ENCODE measurements at places on chromosomes 5 and 9.

GRCh38 chr9:110255463-110256379 lies 586 bp downstream of the TXN start:
- DNase-seq = no peak

DNA sequence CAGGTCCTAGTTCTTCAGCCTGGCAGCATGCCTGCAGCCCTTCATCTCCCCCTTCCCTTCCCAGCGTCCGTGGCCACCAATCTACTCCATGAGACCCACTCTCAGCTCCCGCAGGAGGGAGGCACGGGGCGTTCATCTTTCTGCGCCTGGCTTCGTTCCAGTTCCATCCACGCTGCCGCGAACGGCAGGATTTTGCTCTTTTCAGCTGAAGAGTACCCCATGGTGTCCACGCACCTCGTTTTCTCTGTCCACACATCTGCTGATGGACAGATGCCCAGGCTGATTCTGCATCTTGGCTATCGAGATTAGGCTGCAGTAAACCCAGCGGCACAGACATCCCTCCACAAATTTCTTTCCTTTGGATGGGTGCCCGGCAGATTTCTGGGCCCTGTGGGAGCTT lies 30.5 kb upstream of the NKD2 start:
- DNase-seq = no peak

GRCh38 chr5:168568738-168569137 lies 10.4 kb downstream of the PANK3 start:
- DNase-seq = no peak

DNA sequence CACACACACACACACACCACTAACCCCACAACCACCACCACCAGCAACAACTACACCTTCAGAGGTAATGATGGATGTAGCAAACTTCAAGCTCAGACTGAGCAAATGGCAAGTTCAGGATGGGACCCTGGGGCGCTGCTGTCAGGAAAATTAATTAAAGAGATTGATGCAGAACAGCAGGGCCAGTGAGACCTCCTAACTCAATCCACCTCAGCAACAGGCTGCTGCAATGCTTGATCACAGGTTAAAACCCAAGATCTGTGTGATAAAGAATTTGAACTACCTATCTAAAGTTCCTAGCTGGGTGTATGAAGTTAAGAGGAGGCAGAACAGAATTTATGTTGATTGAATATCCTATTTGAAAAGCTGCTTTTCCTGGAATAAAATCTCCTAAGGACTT lies 140.3 kb upstream of the FER start:
- DNase-seq = no peak

- no peak for DNase-seq
Observed at GRCh38 chr5:158640593-158640980, 459.1 kb downstream of the EBF1 start.

DNA sequence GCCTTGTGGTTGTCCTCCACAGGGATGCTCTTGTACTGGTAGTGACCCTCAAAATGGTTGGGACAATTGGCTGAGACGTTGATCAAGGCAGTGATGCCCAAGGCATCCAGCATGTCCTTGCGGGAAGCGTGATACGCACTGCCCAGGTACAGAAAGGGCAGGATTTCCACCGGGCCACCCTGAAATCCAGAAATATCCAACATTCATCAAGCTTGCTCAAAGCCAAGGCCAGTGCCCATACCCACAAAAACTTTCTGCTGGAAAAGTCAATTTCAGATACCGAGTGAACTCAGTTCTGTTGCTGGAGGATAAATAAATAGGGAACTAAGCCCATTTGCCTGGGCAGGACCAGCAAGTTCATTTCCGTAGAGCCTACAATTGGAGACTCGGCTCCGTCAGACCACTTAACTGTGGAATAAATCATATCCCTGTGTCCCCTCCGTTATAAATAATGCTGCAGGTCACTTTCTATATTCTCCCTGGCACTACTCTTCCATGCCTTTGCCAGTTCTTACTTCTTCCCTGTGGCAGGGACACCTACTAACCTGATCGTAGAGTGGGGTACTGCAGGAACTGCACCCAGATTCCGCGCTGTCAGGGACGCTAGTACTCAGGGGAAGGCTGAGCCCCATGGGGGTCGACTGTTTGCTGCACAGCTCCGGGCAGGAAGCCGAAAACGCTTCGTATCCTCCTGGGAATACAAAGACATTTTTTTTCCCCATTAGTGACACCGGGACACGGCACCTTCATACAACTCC lies 1.2 kb downstream of the DUSP1 start:
- no peak for DNase-seq

DNA sequence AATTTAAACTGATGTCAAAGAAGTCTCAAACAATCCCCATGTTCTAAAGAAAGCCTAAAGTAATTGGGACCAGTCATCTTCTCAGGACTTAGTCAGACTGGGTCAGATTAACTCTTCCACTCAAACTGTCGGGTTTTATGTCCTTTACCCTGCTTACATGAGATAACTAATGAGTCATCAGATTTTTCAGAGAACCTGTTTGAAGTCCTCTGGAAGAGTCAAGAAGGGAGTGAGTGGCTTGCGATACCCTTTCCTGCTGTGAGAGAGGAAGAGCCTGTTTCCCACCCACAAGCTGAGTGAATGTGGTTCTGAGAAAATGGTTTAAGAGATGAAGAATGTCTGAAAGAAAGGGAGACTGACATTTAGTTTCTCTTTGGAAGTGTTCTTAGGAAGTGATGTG lies 1866.7 kb upstream of the C9orf72 start:
- no peak for DNase-seq

DNA sequence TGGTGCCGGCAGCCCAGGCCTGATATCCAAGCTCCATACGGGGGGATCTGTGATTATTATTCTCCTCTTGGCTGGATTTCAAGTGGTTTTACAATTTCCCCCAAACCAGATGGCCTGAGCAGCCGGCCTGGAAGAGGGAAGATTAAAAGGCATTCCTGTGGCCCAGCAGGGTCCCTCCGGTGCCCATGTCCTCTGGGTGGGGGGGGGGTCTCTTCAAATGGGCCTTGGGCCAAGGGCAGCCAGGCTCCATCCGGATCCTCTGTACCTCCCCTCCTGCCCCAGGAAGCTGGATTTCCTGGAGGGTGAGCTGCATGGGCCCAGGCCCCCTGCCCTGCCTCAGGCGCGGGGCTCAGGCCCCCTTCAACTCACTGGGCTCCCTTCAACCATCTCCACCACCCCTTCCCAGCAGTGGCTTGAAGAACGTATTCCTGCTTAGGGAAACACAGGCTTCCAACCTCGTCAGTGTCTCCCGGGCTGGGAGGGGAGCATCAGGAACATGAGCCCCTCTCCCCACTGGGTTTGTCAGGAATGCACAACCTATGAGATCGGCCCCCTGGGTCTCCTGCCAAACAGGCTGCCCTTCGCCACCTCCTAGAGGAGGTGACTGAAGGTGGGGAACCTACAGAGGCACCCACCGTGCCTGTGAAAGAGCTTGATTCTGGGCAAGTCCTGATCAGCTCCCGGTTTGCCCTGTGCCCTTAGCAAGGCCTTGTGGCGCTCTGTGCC lies 62.9 kb upstream of the ORM1 start:
- DNase-seq = no peak

DNA sequence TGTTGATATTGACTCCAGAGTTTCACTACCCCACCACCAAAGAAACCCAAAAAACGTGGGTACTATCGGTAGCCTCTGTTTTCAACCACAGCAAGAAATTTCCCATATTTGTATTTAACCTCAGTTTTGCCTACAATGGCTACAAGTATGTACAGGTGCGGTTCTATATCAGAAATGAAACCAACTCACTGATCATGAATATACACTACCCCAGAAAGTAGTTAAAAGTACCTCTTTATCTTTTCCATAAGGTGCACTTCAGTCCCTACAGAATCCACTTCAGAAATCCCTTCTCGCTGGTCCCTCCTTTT lies 140.6 kb upstream of the SLC12A2 start:
- no peak for DNase-seq

DNA sequence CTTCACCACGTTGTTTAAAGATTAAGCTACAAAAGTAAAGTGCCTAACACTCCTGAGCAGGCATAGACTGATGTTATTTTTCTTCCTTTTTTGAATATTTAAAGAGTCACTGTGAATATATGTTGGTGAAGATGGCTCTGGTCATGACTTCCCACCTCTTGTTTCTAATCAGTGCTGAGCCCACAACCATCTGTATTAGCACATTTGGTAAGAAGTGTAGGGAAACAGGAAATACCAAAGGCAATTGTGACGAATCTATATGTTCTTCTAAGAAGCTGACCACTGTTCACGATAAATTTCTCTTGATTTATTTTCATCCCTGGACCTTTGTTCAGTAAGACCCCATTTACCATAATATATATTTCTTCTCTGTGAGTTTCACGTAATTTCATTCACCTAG lies 108.3 kb upstream of the PCA3 start:
- DNase-seq = no peak

GRCh38 chr5:851553-851952 lies 767 bp upstream of the ZDHHC11 start:
- no peak for DNase-seq

DNA sequence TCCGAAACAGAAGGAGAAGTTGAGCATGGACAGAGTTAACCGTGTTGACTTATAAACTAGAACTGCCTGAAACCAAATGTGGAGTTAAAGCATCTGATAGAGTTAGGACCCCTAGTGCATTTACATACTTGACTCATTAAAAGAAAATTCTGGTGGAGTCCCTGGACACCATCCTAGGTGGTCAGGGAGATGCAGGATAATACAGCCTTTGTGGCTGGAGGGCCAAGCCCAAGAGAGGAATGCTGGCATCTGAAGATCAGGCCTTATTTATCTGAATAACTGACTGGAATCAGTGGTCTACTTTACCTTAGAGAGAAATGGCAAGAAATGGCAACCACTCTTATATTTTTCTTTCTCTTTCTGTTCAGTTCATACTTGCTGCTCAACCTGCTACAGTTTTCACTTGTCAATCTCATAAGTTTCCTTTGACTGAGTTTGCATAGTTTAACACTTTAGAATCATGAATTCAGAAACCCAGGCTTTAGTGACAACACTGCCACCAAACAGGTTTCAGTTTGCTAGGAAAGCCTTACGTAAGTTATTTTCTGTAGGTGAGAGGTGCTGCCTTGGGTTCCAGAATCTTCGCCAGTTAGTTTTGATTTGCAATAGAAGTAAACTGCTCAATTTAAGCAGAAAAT lies 10.2 kb downstream of the CMYA5 start:
- DNase-seq = no peak

GRCh38 chr5:143561219-143561618 lies 157.7 kb upstream of the NR3C1 start:
- DNase-seq = no peak

DNA sequence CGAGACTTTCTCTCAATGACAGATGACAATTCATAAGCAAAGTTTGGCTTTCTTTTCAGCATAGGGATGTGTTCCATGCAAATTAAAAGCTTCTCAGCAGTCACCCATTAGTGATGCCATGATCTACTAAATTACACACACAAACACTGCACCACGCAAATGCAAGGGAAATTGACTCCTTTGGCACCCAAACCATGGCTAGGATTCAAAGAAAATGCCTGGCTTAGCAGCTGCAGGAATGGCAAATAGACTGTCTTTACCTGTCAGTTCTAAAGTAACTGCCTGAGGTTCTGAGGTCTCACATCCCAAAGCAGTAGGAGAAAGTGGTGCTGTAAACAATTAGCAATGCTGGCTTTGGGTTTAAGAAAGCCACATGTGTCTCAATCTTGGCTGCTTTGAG lies 108.6 kb upstream of the ATP10B start:
- DNase-seq = no peak

DNA sequence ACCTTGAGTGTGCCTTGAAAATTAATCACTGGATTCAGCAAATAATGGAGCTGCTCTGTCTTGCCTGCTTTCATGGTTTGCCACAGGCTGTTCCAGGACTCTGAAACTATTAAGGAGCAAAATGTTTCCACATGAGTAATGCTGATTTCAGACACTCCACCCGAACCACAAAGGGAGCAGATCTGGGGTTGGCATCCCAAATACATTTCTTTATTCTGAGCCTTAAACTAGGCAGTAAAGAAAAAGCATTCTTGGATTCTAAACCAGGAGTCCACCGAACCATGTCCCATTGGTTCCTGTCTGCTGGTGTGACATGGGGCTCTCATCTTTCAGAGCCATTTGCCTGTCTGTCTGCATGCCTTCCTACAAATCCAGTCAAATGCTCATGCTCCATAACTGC lies 10.1 kb upstream of the C1QTNF3 start:
- DNase-seq = no peak

DNA sequence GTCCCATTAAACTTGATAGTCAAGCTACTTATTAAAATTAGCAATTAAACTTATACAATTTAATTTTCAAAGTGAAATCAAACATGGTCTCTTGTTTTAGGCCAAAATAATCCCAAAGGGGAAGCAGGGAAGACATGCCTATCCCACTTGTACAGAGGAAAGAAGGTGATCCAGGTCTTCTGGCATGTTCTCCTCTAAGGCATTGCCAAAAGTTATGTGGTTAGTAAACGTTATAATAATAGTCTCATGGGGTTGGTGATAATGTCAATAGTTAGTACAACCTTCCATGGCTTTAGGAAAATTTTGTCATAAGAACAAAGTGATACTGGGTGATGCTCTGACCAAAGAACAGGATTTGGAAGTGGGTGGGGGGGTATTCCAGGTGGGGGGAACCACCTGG lies 52.8 kb downstream of the ROR2 start:
- DNase-seq = no peak

- no peak for DNase-seq
Observed at GRCh38 chr5:147963948-147964693, 57.8 kb upstream of the C5orf46 start.

GRCh38 chr9:100309992-100310391 lies 42.8 kb downstream of the TEX10 start:
- no peak for DNase-seq

DNA sequence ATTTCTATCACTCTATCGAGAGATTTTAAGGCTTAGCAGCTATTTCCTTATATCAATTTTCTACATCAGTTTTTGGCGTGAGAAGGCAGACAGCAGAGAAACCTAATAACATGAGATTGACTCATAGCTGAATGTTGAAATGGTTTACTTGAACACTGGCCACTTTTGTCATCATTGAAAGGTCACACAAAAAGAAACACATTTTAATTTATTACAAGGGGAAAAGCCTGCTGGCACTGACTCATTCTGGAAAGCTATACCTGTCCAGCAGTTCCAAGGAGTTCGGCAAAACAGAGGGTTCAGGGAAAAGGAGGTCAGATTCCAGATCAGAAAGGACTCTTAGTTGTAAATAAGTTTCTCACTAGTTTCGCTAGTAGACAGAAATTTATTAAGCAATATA lies 566.4 kb downstream of the DNAH5 start:
- DNase-seq = no peak

- no peak for DNase-seq
Observed at GRCh38 chr5:168296682-168297081, 5.2 kb downstream of the WWC1 start.

DNA sequence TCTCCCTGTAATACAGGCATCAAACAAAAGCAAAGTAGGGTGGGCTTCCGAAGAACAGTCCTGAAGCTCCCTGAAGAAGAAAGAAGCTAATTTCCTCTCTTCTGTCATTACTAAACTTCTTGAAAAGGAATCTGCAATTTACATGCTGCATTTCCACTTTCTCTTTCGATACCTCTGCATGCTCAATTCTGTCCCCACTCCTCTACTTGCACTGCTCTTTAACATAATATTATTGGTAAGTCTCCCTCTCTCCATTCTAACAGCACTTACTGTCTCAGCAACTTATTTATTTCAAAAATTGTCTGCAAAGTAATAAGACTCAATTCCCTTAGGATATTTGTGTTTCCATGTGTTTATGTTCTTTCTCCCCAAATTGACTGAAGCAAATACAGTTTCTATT lies 3.9 kb upstream of the PLPP1 start:
- no peak for DNase-seq
